ENCODE measurements at places on chromosomes 1 and 21.

- no peak for DNase-seq
Measured at GRCh38 chr1:33273406-33273805, 17.1 kb downstream of the ZNF362 start.

- no peak for DNase-seq
Measured at GRCh38 chr1:248631354-248632008, 3.4 kb downstream of the OR2T11 start.

DNA sequence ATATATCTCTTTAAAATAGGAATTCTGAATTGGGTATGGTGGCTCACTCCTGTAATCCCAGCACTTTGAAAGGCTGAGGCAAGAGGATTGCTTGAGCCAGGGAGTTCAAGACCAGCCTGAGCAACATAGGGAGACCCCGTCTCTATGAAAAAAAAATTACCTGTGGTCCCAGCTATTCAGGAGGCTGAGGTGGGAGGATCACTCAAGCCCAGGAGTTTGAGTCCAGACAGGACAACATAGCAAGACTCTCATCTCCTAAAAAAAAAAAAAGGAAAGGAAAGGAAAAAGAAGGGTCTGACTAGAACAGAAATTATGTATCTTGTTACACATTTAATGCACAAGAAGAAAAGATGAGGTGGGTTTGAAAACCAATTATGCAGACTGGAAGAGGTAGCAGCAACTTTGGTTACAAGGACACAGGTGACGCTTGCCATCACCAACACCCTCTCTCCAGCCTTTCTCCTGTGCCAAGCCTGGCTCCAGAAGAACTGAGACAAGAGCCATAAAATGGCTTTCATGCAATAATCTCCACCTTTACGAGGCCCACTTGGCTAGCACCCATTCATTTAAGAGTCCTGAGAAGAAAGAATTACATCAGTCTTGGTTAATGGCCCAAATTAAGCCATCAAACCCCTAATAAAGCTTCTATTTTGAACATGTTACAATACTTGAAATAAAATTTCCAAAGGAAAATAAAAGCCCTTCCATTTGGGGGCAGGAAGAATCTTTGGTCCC, 4.8 kb upstream of the SELENBP1 start:
- no peak for DNase-seq

GRCh38 chr1:247469141-247469535, 11.2 kb upstream of the OR2B11 start:
- DNase-seq: no peak

DNA sequence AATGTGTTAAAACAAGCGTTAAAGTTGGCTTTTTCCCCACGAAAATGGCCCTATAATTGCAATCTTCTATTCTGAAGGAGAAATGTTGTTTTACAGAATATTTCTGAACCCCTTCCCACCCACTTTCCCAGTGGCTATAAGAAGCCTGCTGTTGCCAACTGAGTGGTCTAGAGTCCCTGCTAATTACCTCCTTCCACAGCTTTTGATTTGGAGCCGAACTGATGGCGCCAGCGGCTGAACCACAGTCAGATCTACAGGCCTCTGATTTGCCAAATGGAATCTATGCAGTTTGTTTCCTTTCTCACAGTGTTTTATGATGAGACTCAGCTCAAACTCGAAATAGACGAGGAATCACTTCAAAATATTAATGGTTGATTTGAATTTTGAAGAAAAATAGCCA, 76.0 kb upstream of the C1orf105 start:
- no peak for DNase-seq

GRCh38 chr1:185104083-185104482, 52.7 kb downstream of the TRMT1L start:
- no peak for DNase-seq

GRCh38 chr1:226972931-226973330, 32.8 kb downstream of the COQ8A start:
- DNase-seq: no peak

- no peak for DNase-seq
Measured at GRCh38 chr1:199453723-199454122, 573.8 kb upstream of the NR5A2 start.

DNA sequence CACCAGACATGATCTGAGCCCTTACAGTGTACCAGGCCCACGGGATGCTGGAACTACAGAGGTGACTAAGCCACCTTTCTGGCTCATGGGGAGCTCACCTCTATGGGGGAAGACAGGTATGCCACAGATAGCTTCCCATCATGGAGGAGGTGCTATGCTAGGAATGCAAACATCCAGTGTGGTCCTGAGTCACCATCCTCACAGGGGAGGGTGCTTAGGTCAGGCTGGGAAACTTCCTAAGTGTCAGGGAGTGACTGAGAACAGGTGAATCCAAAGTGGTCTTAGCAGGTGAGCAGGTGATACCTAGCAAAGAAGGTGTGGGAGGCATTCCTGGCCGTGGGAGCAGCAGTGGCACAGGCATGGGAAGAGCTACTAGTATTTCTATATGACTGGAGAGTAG, 8.6 kb upstream of the RASSF5 start:
- DNase-seq: no peak

GRCh38 chr1:246683521-246683920, 40.7 kb upstream of the SCCPDH start:
- DNase-seq: no peak

GRCh38 chr1:77348549-77348948, 66.7 kb downstream of the AK5 start:
- no peak for DNase-seq

DNA sequence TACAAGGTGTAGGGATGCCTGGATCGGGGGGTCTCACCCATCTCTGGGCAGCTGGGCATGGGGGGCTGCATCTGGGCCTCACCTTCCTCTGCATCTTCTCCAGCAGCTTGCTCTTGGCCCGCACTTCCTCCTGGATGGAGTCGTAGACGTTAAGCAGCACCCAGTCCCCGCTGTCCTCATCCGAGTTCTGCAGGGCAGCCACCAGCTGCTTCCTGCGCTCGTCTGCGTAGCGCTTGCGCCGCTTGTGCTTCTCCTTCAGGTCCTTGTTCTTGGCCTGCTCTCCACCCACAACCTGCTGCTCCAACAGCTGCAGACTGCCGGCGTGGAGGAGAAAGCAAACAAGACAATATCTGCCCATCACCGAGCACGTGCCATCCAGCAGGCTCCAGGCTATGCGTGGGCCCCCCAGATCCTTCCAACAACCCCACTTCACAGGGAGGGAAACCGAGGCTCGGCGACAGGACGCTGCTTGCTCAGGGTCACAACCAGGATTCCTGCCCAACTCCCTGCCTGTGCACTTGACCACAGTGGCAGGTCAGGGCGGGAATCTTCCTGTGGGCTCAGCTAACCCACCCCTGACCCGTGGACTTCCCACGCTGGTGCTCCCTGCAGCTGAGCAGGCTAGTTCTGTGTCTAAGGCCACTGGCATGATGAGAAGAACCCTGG, 21.5 kb upstream of the DDOST start:
- no peak for DNase-seq

GRCh38 chr1:40102038-40102437, 5.0 kb upstream of the PPT1 start:
- DNase-seq: no peak

GRCh38 chr1:11364170-11364569, 91.2 kb downstream of the UBIAD1 start:
- DNase-seq: peak; percentile 22

- peak; percentile 26 for DNase-seq
Measured at GRCh38 chr1:158087320-158087927, 93.3 kb upstream of the CD1D start.

- no peak for DNase-seq
Measured at GRCh38 chr21:41561701-41562100, 53.7 kb upstream of the TMPRSS2 start.

DNA sequence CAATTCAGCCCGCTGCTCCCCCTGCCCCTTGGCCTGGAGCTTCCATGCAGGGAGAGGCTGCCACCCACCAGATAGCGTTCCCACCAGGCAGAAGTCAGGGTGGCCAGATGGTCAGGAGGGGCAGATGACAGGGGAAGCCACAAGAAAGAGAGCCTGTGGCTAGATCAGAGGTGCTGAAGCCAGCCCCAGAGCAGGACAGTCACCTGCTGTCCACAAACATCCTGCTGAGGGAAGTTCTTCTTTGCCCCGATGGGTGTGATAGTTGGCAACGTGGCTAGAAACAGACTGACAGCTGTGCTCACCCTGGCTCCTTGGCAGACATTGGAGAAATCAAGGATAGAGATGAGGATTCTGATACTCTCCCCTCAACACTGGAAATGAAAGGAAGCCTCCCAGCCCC, 27.2 kb upstream of the SRP9 start:
- no peak for DNase-seq

GRCh38 chr1:6842301-6842700, 57.0 kb downstream of the CAMTA1 start:
- DNase-seq: no peak

DNA sequence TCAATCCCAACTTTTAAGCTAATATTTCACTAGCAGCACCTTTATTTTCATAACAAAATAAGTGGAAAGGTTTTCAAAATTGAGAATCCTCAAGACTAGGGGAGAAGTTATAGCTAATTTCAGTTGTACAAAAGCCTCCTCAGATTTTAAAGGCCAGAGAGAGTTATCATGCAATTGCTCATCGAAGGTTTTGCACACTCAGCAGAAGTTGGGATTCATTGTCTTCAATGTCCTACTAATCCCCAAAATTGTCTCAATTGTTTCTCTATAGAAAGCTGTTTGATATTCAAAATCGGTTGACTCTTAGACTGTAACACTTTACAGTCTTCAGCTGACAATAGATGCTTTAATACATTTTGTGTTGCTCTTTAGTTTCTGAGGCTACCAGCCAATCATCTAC, 170.7 kb upstream of the TNR start:
- no peak for DNase-seq

GRCh38 chr1:151994956-151995355, 1.3 kb upstream of the S100A10 start:
- no peak for DNase-seq

GRCh38 chr21:45575304-45575992, 33.2 kb upstream of the SLC19A1 start:
- DNase-seq: no peak

GRCh38 chr1:15188130-15188524, 34.6 kb downstream of the TMEM51 start:
- DNase-seq: no peak

GRCh38 chr1:210239349-210240111, 6.9 kb downstream of the SERTAD4 start:
- DNase-seq: peak; percentile 11

DNA sequence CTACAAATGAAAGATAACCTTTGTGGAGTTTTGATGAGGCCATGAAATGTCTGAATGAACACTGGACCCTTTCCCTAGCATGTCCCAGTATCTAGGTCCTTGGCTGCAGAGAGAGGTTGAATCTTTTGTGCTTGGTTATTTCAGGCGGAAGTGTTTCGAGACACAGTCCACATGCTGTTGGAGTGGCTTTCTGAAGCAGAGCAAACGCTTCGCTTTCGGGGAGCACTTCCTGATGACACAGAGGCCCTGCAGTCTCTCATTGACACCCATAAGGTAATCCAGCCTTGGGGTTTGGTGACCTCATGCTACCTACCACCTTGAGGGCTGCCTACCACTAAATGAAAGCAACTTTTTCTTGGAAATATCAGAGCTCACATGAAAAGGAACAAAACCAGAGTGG, 38.9 kb upstream of the BMP8A start:
- DNase-seq: no peak

- peak; percentile 24 for DNase-seq
Measured at GRCh38 chr1:41394959-41395956, 34.0 kb downstream of the FOXO6 start.

- DNase-seq: peak; percentile 22
Measured at GRCh38 chr1:198934901-198935305, 296.1 kb downstream of the PTPRC start.

- no peak for DNase-seq
Measured at GRCh38 chr1:111290630-111291029, at the start of gene CHIA. TSS of gene CHIA (plus strand) at chr1:111290851. CDS start at chr1:111310468, 19,617 bp downstream.

DNA sequence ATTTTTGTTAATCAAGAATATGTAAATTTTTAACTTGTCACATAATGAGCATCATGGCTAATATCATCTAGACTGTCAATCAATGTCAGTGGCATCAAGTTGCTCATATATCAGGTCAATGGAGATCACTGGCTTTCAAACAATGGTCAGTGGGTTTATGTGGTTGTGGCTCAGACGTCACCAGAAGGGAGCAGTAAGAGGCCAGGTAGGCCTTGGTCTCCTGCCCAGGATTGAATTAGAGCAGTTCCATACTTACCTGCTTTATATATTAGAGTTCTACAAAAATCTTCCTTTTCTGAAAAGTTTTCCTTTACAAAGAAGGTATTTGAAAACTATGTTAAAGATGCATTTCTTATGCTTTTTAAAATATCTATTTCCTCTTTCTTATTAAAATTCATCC, 206.3 kb upstream of the B3GALT2 start:
- no peak for DNase-seq

GRCh38 chr1:245614476-245614875, 459.7 kb downstream of the KIF26B start:
- no peak for DNase-seq

DNA sequence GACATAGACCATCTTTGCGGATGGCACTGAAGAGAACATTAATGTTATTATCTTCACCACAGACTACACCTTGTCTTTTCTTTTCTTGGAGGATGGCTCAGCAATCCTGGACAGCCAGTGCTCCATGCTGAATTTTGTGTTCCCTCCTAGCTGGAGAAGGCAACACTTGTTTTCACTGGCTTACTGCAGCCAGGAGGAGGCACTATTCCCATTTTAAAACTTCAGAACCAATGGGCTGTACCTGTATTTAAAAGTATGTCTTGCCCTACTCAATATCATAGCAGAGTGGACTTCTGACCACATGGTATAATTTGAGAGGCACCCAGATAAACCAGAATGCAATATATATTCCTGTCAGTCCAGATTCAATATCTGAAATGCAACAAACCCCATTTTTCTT, 53.3 kb upstream of the POGK start:
- no peak for DNase-seq

- no peak for DNase-seq
Measured at GRCh38 chr1:229841230-229841629, 215.2 kb downstream of the URB2 start.

All from NCI-H146 (cell line).